ENCODE measurements at places on chromosomes 5 and 9.

GRCh38 chr9:87857141-87857947 is 25.3 kb upstream of the SPATA31E1 start:
- no peak for DNase-seq

GRCh38 chr5:123746683-123747360 is 234.8 kb downstream of the CSNK1G3 start:
- DNase-seq, result no peak

- no peak for DNase-seq
These were observed 180.8 kb downstream of the FBN2 start for GRCh38 chr5:128357226-128357625.

DNA sequence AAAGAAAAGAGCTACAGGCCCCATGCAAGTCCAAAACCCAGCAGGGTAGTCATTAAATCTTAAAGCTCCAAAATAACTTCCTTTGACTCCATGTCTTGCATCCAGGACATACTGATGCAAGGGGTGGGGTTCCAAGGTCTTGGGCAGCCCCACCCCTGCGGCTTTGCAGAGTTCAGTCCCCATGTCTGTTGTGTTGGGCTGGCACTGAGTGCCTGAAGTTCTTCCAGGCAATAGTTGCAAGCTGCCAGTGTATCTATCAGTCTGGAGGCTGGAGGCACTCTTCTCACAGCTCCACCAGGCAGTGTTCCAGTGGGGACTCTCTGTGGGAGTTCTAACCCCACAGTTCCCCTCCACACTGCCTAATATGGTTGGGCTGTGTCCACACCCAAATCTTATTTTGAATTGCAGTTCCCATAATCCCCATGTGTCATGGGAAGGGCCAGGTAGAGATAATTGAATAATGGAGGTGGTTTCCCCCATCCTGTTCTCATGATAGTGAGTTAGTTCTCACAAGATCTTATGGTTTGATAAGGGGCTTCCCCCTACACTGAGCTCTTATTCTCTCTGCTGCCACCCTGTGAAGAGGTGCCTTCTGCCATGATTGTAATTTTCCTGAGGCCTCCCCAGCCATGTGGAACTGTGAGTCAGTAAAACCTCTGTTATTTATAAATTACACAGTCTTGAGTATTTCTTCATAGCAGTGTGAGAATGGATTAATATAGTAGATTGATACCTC is 237.5 kb upstream of the ADRA1B start:
- DNase-seq, result no peak

- DNase-seq, result peak; percentile 83
These were observed 17.7 kb downstream of the ANGPTL2 start for GRCh38 chr9:127104581-127105311.

GRCh38 chr5:89934069-89934468 is 475.5 kb downstream of the CETN3 start:
- DNase-seq, result no peak

DNA sequence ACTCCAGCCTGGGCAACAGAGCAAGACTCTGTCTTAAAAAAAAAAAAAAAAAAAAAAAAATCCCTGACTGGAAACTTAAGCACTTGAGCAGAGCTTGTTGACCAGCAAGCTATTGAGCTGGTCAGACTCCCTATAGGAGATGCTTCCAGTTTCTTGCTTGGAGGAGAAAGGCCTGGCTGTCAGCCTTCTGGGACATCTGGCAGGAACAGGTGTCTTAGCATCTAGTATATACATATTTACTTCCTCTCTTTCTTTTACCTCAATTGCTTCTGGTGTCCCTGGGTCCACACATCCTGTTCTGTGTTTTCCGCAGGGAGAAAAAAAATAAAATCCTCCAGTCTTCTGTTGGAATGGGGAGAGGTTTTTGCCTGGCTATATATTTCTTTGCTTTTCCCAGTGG is 60.1 kb downstream of the PRKACG start:
- DNase-seq, result no peak

DNA sequence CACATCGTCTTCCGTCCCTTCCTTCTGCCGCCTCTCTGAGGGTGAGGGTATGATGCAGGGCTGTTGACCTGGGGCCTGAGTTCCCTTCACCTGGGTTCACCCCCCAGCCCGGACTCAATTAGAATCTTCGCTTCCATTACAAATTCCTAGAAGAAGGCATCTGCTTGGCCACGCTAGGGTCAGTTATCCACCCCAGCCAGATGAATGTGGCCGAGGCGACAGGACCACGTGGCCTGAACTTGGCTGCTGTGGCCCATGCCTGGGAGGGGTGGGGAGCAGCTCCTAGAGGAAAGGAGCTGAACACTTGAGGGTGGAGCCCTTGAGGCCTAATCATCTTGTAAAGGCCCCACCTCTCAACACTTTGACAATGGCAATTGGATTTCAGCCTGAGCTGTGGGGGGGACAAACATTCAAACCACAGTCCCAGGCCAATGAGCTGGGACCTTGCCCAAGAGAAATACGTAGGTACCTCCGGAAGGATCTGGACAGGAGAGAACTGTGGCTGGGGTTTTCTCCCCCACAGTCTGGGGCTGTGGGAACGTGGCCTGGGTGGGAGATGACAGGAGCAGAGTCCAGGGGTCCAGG is 90.6 kb upstream of the ADAMTS2 start:
- DNase-seq, result no peak

DNA sequence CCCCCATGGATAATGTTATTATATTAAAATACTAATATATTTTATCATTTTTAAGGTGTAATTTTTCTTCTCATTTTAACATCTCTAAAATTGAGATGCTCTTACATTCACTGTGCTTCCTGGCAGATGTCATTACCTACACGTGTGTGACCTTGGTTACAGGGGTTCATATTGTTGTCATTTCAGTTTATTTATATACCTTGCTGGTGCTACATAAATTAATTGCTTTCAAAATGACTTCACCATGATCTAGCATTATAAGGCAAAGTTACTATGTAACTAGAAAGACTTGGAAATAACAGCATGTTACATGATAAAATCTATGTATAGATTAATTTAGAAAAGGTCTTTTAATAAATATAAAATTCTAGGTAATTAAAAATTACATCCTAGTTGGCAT is 60.9 kb downstream of the ARHGEF28 start:
- no peak for DNase-seq

- DNase-seq, result peak; percentile 32
These were observed 652 bp upstream of the TMEM161B start for GRCh38 chr5:88269222-88269771.

DNA sequence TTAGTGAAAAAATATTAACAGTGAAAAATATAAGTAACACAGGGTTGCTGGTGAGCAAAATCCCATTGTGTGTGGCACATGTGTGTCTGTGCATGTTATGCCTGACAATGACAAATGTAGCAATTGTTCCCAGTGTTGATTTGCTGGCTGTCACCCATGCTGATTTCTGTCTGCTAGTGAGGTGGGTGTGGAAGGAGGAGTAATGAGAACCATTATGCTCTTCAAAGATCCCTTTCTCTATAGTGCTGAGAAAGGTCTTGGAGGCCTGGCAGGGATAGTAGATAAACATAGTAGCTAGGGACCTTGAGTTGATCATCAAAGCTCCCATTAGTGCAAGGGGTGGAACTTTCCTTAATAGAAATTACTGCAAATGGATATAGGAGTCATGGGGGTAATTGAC is 152.5 kb upstream of the CLINT1 start:
- no peak for DNase-seq

DNA sequence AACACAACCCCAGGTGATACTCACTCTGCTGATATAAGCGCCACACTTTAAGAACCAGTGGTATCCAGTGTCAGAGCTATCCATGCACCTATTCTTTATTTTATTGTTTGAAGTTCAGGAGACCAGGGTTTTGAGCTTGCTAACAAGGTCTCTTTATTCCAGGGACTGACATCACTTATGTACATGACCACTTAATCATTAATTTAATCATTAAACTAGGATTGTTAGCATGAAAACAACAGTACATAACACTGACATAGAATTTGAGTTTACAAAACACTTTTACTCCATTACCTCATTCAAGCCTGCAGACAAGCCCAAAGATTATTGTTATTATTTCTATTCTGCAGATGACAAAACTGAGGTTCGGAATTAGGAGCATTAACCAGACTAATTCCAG is 151.4 kb upstream of the IQGAP2 start:
- no peak for DNase-seq

DNA sequence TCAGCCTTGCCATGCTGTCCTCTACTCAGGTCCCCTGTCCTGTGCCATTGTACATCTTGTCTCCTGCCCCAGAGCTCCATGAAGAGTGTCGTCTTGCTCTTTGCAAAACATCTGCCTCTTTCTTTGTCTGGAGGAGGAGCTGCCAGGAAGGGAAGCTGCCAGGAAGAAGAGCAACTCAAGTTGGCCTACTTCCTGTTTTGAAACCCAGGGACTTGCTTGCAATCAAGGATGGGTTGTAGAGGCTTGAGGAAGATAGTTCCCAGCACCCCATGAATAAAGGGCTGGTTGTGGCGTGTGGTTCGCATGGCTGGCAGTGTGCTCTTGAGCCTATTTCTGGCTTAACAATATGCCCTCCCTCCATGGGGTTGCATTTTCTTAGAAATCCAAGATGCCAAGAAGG is 53.0 kb upstream of the CPEB4 start:
- DNase-seq, result no peak

DNA sequence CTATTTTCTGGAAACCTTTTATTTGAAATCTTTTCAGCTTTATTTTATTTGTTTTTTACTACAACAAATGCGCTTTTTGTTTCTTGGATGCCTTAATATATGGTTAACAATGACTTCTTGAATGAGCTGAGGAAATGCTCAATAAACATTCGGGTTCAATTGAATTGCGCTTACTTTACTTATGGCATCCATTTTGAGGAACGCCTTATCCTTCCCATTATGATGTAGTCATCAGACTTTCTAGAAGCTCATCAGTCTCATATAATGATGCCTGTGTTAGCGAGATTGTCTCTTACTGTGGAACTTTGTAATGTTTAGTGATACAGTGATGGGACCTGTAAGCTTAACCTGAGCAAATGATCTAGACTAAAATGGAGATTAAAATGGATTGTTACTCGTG is 916 bp downstream of the SHLD3 start:
- no peak for DNase-seq

GRCh38 chr9:93668261-93668871 is 92.0 kb downstream of the PHF2 start:
- DNase-seq, result no peak
